ENCODE measurements at places on chromosomes 6 and 20.

DNA sequence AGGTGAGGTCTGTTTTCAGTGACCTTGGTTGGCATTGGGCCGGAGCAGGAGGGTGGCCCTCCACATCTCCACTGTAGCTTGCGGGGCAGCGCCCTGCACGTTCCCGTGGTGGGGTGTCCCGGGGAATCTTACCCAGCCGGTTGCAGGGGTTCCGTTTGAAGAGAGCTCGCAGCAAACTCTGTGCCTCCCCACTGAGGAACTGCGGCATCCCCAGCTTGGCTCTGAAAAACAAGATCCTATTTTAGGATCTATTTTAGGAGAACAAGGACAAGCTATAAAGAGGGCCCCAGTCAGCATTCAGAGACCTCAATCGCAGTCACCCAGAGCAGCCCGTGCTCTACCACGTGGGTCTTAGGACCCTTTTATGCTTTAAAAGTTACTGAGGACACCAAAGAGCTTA lies 97.8 kb downstream of the RAMACL start:
- DNase-seq, result no peak

DNA sequence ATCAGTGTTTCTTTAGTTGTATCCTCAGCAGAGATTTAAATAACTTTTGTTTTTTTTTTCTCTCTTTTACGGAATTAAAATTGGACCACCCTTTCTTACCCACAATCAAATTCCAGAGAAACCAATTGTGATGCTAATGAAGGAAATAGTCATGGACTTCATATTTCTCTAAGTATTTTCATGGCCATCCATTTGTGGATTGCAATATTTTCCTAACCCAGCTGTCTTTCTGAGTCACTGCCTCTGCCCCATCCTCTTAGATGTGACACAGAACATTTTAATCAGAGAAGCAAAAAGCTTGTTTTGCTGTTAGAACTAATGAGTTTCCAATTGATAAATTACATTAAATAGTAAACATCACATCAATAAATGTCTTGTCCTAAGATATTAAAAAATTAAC lies 405.5 kb upstream of the ADGRB3 start:
- no peak for DNase-seq

GRCh38 chr20:45971425-45971674 lies 653 bp downstream of the ZNF335 start:
- DNase-seq, result no peak

- DNase-seq, result no peak
These were observed 50.2 kb upstream of the HINT3 start for GRCh38 chr6:125906158-125906998.

DNA sequence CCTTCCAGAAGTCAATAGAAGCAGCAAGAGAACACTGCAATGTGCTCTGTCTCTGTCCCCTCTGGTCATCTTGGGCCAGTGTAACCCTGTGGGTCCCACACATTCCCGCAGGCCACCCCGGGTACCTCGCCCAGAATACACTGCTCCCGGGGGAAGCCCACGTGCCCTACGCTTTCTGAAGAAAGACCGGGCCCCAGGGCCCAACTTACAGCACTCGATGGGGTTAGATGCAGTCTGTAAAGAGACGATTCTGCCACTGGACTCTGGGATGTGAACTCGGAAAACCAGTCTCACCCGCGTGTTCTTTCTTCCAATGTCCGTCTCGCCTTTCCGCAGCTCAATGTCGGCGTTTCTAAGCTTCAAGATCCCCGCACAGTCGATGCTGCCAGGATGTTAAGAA lies 68.7 kb downstream of the NFATC2 start:
- no peak for DNase-seq

DNA sequence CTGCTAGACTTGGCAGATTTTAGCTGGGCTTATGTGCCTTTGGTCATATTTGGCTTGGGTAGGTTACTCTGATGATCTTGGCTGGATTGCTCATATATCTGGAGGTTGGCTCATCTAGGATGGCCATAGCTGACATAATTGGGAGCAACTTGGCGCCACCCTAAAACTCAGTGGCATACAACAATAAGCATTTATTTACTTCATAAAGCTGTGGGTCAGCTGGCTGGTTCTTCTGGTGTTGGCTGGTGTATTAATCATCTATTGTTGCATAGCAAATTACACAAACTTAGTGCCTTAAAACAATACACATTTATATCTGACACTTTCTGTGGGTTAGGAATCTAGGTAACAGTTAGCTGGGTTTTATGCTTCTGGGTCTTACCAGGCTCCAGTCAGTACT lies 297.3 kb upstream of the JAG1 start:
- DNase-seq, result no peak

DNA sequence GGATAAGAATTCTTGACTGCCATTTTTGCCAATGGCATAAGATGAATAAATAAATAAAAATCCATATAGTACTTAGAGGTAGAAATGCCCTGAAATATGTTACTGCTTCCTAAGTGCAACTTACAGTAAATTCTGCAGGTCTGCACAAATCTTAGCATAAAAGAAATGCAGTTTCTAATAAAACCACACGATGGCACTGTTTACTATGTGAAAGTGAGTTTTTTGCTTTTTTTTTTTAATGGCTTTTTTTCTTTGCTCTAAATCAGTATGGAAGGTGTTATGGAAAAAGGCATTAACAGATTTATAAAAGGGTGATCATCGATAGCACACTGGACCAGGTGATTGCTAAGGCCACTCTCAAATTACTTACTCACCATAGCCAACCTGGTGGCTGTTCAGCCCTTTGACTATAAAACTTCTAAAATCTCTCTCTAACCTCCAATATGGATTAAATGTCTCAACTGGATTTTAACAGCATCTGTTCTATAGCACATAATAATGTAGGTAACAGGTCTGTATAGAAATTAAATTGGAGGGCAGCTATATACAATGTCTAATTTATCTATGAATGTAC lies 45.8 kb downstream of the AHI1 start:
- no peak for DNase-seq

DNA sequence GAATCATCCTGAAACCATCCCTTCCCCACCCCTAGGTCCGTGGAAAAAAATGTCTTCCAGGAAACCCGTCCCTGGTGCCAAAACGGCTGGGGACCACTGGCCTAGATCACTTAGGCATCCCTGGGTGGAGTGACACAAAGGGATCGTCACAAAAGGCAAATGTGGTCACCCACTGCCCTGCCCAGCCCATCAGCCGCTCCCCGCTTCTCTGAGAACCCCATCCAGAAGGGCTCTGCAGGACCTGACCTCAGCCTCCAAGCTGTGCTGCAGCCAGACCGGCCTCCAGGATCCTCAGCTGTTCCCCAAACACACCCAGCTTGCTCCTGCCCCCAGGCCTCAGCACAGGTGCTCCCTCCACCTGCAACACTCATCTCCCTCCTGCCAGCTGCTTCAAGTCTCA lies 61.6 kb downstream of the PREX1 start:
- DNase-seq, result no peak

DNA sequence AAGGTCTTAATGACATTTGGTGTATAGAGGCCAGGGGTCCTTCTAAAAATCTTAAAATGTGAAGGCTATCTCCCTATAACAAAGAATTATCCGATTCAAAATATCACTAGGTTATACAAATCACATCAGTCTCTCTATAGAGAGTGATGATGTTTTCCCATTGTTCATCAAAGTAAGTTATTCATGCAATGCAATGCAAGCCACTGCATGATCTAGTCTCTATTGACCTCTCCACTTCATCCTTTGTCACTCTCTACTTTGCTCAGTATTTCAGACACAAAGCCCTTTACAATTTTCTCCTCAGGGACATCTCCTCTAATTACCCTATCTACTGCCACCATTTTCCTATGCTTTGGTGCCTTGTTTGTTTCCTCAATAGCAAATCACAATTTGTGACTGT lies 628.0 kb downstream of the HTR1B start:
- DNase-seq, result no peak

GRCh38 chr20:5003626-5004025 lies 2.3 kb upstream of the SLC23A2 start:
- DNase-seq, result no peak

- no peak for DNase-seq
These were observed 170.2 kb downstream of the SCP2D1 start for GRCh38 chr20:18983796-18984195.

GRCh38 chr6:39758905-39759605 lies 33.1 kb upstream of the DAAM2 start:
- DNase-seq, result no peak

- DNase-seq, result no peak
These were observed 136.7 kb upstream of the CNR1 start for GRCh38 chr6:88302769-88303225.

- DNase-seq, result no peak
These were observed 404.4 kb upstream of the GJE1 start for GRCh38 chr6:141728330-141728729.

DNA sequence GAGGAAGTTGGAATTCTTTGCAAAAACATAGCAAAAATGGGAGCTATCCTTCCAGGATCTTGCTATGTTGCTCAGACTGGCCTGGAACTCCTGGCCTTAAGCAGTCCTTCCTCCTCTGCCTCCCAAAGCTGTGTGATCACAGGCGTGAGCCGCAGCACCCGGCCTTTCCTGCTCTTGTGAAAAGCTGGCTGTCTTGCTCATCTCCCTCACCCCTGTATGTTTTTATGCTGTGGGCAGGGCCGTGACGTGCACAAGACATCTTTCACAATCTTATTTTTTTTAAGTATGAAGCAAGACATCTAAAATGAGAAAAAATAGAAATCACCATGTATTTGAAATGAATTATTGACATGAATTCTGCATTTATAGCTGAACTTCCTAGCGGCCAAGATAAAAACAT lies 110.4 kb downstream of the SAMD5 start:
- DNase-seq, result no peak

- no peak for DNase-seq
These were observed 183.8 kb downstream of the PLCB1 start for GRCh38 chr20:8315639-8316573.

- no peak for DNase-seq
These were observed 175.7 kb downstream of the VEGFA start for GRCh38 chr6:43945768-43946080.

GRCh38 chr6:126447367-126447766 lies 107.5 kb downstream of the CENPW start:
- no peak for DNase-seq

GRCh38 chr6:160013987-160014868 lies 45.3 kb downstream of the IGF2R start:
- DNase-seq, result no peak

DNA sequence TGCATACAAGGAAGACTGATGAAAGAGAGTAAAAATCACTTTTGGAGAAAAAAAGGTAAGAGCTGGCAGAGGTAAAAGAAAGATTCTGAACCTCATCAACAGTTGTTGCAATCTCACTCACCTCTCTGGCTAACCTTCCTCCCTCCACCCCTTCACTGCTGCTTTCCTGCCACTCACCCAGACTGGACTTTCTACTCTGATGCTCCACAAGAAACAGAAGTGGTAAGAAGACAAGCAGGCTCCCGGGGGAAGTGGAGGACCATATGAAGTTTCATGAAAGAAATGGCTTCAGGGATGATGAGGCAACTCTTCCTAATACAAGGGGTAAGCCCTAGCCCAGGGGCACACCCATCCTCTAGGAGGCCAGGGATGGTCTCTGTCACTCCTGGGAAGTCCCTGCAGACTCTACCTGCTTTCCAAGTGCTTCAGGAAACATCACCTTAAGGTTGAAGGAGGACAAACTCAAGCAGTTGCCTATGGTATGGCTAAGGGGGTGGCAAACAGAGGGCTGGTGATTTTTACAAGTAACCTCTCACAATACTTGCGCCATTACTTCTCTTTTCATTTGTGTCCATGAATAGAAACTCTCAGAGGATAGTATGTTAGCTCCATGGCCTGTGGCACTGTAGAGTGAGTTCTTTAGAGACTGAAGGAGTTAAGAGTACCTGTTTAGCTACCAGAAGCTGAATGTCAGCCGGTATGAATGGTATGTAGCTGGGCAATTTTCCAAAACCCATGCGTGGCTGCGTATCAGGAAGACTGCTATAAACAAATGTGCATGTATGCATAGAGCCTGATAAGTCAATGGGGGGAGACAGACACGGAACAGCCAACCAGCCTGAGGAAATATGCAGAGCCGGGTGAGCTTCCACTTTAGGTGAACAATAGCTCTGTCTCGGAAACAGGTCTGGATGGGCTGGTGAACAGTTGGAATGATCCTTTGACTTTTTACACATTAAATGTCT lies 112.0 kb downstream of the BACH2 start:
- DNase-seq, result no peak

DNA sequence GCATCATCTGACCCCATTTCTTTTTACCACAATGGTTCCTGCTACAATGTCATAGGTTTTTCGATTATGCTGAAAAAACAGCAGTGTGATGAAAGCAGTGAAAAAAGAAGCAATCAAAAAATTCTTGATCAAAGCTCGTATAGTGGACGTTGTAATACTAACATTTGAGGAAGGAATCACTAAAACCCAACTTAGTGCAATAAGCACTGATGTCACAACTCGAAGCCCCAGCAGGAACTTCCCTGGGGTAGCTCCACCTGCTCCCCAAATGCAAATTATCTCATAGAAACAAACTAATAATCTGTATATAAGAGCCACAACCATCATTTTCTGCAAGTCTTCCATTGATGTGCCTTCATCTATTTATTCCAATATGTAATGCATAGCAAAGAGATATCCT lies 285.6 kb upstream of the SGK1 start:
- DNase-seq, result no peak

DNA sequence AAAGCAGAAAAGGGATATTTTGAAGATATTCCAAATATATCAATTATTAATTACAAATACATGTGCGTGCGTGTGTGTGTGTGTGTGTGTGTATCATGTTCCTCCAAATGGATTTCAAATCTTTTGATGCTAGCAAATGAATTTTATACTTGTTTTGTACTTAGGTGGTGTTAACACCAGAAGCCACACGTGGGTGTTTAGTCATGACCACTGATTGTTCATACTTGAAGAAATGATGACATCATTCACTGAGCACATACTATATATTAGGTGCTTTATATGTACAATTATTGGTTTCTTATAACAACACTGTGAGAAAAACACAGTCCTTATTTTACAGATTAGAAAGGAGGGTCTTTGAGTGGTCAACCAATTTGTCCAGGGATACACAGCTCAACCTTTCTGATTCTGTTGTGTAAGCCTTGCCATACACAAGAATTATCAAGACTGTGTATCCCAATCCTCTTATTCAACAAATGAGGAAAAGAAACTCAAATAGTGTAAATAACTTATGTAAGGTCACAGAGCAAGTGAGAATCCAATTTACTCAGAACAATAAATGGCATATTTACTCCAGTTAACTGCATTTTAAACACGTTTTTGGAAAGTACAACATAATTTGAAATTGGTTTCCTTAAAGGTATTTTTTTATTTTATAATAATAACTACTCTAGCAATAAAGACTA lies 88.5 kb downstream of the BCAS1 start:
- DNase-seq, result no peak

DNA sequence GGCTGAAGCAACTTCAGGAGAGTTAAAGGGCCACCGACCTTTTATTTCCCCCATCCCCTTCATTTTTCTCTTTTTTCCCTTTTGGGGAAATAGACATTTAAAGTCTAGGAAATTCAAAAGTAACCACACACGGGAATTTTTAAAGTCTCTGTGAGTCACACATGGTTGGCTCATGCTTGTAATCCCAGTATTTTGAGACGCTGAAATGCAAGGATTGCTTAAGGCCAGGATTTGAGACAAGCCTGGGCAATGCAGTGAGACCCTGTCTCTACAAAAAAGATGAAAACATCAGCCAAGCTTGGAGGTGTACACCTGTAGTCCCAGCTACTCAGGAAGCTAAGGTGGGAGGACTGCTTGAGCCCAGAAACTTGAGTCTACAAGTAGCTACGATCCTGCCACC lies 34.2 kb downstream of the KATNA1 start:
- DNase-seq, result no peak

All from activated CD4-positive, CD25-positive, alpha-beta regulatory T cell treated with anti-CD3 and anti-CD28 coated beads, Interleukin-2, amount 50 U/mL, for 16 hours (primary cell).